AG09309 (cell line): ENCODE measurements at places on chromosomes 11 and 22.

DNA sequence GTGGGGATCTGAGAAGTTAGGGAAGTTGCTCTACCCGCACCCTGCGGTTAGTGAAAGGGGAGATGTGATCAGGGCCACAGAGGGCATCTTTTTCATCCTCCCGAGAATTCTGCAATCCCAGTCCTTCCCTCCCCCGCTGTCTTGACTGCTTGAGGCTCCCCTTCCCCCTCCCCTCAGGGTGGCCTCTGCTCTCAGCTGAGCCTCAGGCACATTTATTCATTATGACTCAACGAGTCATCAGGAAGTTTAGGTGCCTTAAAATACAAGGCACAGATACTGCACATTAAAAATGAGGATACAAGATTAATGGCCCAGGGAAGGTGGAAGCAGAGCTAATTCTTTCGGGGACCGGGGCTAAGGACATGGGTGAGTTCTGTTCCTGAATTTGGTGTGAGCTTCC, 104.0 kb downstream of the CACNA1I start:
- no peak for DNase-seq

DNA sequence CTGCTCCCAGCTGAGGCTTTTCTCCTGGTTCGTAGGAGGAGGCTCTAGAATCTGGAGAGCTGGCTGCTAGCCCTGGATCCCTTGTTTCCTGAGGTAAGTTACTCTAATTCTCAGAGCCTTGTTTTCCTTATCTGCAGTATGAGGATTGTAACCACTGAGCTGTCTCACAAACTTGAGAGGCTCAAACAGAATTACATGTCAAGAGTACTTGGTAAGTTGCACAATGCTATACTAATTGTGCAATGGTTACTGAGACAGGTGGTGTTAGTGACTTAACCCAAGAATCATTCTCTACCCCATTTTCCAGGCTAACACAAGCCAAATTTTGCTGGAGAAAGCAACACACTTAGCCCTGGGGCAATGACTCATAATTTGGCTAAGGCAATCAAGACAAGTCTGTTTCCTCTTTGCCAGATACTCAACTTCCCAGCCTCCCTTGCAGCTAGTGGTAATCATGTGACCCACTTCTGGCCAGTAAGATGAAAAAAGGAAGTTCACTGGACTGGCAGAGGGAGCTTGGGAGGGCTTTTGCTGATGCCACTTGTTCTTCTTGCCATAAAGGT, 348.0 kb downstream of the TENM4 start:
- peak; percentile 99 for DNase-seq

- peak; percentile 11 for DNase-seq
Observed at GRCh38 chr11:57071829-57072228, 83.1 kb downstream of the OR5AK2 start.

- DNase-seq, result no peak
Observed at GRCh38 chr11:74084796-74085541, 76.1 kb upstream of the UCP3 start.

DNA sequence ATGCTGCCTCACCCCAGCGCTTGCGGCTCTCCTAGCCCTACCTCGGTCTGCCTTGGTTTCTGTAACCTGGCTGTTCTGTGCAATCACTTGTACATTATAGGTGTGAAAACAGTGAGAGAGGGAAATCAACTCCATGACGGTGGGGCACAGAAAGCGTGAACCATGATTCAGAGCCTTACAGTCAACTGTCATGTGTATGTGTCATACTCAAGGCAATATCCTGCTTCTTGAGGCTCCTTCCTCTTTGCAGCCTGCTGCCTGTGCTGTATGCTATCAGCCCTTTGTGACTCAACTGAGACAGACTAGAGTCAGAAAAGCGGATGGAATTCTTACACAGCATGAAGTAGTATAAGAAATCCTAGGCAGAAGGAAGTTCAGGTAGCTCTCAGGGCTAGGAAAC, 2.1 kb downstream of the NRIP3 start:
- peak; percentile 48 for DNase-seq

- DNase-seq, result no peak
Observed at GRCh38 chr22:49168219-49168813, 659.4 kb downstream of the BRD1 start.

DNA sequence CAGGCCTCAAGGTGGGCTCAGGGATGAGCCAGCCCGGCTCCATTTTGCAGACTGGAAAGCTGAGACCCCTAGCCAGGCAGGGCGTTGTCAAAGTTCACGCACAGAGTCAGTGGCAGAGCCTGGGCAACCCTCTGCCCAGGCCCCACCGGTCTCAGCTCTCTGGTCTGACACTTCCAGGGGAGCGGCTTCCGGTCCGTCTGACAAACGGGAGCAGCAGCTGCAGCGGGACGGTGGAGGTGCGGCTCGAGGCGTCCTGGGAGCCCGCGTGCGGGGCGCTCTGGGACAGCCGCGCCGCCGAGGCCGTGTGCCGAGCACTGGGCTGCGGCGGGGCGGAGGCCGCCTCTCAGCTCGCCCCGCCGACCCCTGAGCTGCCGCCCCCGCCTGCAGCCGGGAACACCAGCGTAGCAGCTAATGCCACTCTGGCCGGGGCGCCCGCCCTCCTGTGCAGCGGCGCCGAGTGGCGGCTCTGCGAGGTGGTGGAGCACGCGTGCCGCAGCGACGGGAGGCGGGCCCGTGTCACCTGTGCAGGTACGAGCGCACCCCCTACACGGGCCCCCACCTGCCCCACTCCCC, 36.0 kb downstream of the CD6 start:
- DNase-seq, result no peak

DNA sequence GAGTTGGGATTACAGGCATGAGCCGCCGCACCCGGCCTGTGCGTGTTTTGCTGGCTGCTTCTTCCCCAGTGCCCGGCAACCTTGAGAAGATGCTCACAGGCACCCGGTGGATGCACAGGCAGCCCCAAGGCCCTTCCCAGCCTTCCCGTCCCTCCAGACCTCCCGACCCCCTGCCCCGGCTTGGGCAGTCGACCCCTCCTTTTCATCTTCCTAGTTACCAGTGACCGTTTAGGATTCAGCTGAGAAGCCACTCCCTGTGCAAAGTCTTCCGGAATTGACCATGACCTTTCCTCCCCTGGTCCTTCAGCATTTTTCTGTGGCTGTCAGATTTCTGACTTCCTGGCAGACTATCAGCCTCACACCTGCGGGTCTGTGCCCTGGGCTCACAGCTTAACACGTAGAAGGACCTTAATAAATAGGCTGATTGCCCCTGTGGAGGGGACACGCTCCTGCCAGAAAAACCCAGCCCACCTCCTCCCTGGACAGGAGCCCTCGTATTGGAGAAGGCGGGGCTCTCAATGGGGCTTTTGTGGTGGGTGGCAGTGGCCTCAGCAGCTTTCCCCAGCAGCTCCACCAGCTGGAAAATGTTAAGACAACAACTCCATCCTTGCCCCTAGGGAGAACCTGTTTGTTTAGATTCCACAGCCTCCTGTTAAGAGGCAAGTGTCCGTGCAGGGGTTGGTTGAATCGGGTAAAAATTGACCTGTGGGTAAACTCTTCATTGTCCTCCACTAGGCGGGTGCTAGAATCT, 10.4 kb upstream of the ANO1 start:
- no peak for DNase-seq

DNA sequence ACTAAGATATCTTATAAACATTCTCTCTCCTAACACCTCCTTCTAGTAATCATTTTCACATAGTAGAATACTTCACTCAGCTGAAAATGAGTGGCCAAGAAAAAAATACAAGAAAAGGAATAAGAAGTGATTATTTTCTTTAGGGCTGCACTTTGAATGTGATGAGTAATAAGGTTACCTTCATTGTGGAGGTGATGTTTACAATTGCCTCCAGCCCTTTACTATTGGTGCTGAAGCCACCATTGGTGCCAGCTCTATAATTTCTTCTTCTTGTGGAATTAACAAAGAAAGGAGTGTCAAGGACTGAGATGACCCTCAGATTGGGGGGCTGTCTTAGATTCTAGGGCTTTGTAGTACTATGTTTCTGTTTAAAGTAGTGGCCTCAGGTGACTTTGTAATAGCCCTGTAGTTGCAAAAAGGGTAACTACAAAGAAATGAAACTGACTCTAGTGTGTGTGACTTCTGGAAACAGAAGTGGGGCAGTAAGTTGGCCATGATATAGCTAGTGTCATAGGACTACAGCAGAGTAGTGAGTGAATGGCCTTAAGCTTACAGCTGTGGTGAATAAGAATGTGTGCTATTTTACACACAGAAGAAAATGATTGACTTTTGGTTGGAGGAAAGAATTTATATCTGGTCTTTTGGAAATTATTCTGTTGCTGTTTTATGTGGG, 287.2 kb downstream of the TMEM135 start:
- no peak for DNase-seq
